Spinal cord (tissue), 10 donors: ENCODE measurements at places on chromosomes 3 and 15. TPM values are rescaled to one million over a fixed set of nuclear protein-coding genes. Genes with fewer than 3 reads are reported as not detected.

Gene AVEN
- 21.8 TPM for total RNA-seq

DNA sequence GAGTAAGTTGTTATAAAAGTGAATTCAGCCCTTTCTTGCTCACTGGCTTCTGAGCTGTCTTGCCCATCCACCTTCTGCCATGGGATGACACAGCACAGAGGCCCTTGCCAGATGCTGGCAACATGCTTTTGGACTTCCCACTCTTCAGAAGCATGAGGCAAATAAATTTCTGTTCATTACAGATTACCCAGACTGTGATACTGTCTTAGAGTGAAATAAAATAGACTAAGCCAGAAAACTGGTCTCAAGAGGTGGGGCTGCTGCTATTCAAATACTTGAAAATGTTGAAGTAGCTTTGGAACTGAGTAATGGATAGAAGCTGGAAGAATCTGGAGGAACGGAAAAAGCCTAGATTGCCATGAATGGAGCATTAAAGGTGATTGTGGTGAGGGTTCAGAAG is 170.4 kb downstream of the ZMAT3 start:
- H3K4me3 ChIP-seq, result no peak overlapping the region
- no peak overlapping the region for H3K27ac ChIP-seq
- DNase-seq, result no peak
- no peaks in the 10 kb centered on the region for H3K27me3 ChIP-seq
- H3K4me1 ChIP-seq, result no peaks in the 10 kb centered on the region
- no peaks in the 10 kb centered on the region for H3K36me3 ChIP-seq

GRCh38 chr3:49903451-49904424 is at the start of gene MST1R:
Gene MST1R (minus strand): TSS chr3:49903873. CDS start chr3:49903609, 264 bp downstream.
- H3K4me1 ChIP-seq, result peaks cover 18% of the 10 kb centered on the region
- no peak within 1 kb of the TSS for H3K27ac ChIP-seq
- peak; percentile 32 for DNase-seq
- peaks cover 25% of the 10 kb centered on the region for H3K36me3 ChIP-seq
- peak within 1 kb of the TSS; percentile 31 for H3K4me3 ChIP-seq

Gene MYO1E
- 38.6 TPM for total RNA-seq

Gene COL7A1
- 28.6 TPM for total RNA-seq

- H3K4me3 ChIP-seq, result no peak overlapping the region
- no peaks in the 10 kb centered on the region for H3K4me1 ChIP-seq
- no peak overlapping the region for H3K27ac ChIP-seq
- H3K27me3 ChIP-seq, result no peaks in the 10 kb centered on the region
- DNase-seq, result no peak
- H3K36me3 ChIP-seq, result no peaks in the 10 kb centered on the region
These were observed 506.5 kb upstream of the TBL1XR1 start for GRCh38 chr3:177703788-177704187.

Gene ANKRD63
- total RNA-seq, result 0.28 TPM

- peaks cover 8% of the 10 kb centered on the region for H3K4me1 ChIP-seq
- no peak overlapping the region for H3K27ac ChIP-seq
- H3K36me3 ChIP-seq, result no peaks in the 10 kb centered on the region
- no peaks in the 10 kb centered on the region for H3K27me3 ChIP-seq
These were observed 6.2 kb downstream of the TSPAN3 start for GRCh38 chr15:77064539-77065308.

DNA sequence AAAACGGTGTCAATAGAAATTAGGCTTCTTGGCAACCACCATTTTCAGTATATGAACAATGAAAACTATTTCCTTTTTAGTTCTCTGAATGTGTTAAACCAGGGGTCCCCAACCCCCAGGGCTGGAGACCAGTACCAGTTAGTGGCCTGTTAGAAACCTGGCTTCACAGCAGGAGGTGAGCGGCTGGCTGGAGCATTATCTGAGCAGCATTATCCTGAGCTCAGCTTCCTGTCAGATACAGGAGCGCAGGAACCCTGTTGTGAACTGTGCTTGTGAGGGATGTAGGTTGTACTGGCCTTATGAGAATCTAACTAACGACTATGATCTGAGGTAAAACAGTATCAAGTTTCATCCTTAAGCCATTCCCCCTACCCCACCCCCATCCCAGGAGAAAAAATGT is 328.7 kb downstream of the ZBBX start:
- no peaks in the 10 kb centered on the region for H3K4me1 ChIP-seq
- H3K36me3 ChIP-seq, result no peaks in the 10 kb centered on the region
- H3K27ac ChIP-seq, result no peak overlapping the region
- H3K4me3 ChIP-seq, result no peak overlapping the region
- no peak for DNase-seq
- H3K27me3 ChIP-seq, result no peaks in the 10 kb centered on the region

- no peaks in the 10 kb centered on the region for H3K27me3 ChIP-seq
- H3K36me3 ChIP-seq, result no peaks in the 10 kb centered on the region
- DNase-seq, result no peak
- no peak overlapping the region for H3K4me3 ChIP-seq
- H3K4me1 ChIP-seq, result peaks cover 10% of the 10 kb centered on the region
These were observed 45.5 kb downstream of the SLC28A1 start for GRCh38 chr15:84929795-84930603.

- no peak overlapping the region for H3K27ac ChIP-seq
- no peaks in the 10 kb centered on the region for H3K36me3 ChIP-seq
- H3K27me3 ChIP-seq, result no peaks in the 10 kb centered on the region
- H3K4me1 ChIP-seq, result peaks cover 3% of the 10 kb centered on the region
- no peak for DNase-seq
These were observed 321.2 kb downstream of the WDR72 start for GRCh38 chr15:53437985-53438841.

- no peaks in the 10 kb centered on the region for H3K36me3 ChIP-seq
- no peak for DNase-seq
- no peak overlapping the region for H3K4me3 ChIP-seq
- no peaks in the 10 kb centered on the region for H3K4me1 ChIP-seq
- H3K27me3 ChIP-seq, result no peaks in the 10 kb centered on the region
These were observed 85.4 kb upstream of the ARRDC4 start for GRCh38 chr15:97875025-97875512.
